Sigmoid colon (tissue), 7 donors: ENCODE measurements at places on chromosomes 2 and 18. TPM values are rescaled to one million over a fixed set of nuclear protein-coding genes. Genes with fewer than 3 reads are reported as not detected.

Gene AKAIN1
- polyA plus RNA-seq, result not detected

GRCh38 chr2:8597559-8598225 is 84.2 kb upstream of the ID2 start:
- DNase-seq, result no peak

GRCh38 chr18:77178559-77178958 is 46.0 kb upstream of the MBP start:
- DNase-seq, result no peak

DNA sequence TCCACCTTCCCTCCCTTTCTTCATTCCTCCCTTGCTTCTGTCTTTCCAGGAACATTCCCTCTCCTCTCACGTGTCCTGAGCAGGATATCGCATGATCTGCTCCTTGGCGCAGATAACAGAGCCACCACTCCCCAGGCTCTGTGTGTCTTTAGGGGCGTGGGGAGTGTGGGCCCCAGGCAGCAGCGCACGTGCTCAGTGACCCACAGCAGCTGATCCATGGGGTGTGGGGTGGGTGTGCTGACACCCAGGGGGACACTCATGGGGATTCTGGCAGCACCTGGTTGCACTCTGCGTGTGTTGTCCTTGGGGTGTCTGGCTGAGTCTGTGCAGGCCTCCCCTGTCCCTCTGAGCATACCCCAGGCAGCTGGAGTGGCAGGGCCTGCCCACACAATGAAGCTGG is 9.9 kb upstream of the FOSL2 start:
- DNase-seq, result no peak

Gene ZBTB7C
- 18.5 TPM for polyA plus RNA-seq

- DNase-seq, result no peak
Observed at GRCh38 chr2:102796337-102796736, 34.5 kb downstream of the TMEM182 start.

Gene SLC4A3
- polyA plus RNA-seq, result under 0.01 TPM
